ENCODE measurements at places on chromosomes 2 and 18.

- DNase-seq = no peak
Observed at GRCh38 chr2:189698020-189698887, 23.8 kb downstream of the ANKAR start.

DNA sequence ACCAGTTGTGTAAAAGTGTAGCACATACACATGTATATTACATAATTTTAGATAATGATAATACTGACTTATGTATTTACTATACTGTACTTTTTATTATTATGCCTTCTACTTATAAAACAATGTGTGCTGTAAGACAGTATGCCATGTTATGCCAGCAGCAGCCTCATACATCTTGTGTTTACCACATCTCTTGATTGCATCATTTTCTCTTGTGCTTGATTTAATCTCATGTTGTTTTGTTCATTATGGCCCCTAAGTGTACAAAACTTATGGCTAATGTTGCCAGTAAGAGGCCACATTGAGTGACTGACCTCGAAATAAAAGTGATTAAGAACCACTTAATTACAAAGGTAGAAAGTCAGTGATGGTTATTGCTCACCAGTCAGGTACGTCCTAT is 128.0 kb upstream of the SP5 start:
- DNase-seq = no peak

GRCh38 chr2:134917888-134918525 is 615 bp upstream of the CCNT2 start:
- DNase-seq = no peak

GRCh38 chr2:164613321-164613982 is 7.8 kb downstream of the GRB14 start:
- DNase-seq = no peak

- DNase-seq = no peak
Observed at GRCh38 chr2:94999431-94999883, 26.1 kb upstream of the MAL start.

DNA sequence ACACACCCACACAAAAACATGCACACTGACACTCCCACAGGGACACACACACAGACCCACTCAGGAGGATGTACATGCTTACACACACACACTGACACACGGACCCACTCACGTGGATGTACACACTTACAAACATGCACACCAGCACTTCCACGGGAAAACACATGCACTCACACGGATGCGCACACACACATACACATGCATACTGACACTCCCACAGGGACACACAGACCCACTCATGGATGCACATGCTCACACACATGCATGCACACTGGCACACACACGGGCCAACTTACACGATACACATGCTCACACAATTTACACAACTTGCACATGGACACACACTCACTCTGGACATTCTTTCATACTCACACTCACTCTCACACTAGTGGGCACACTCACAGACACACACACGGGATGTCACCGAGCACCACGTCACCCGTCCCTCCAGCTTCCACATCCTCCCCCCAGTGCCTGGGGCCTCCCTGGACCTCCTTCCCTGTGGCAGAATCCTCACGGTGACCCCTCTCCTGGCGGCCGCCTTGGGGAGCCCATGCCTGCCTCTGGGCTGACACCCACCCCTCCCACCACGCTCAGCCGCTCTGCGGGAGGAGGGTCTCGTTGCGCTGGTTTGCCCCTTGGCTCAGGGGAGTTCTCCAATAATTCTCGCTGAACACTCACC is 58.5 kb downstream of the TWIST2 start:
- no peak for DNase-seq

GRCh38 chr2:205451901-205452512 is 230.3 kb upstream of the NRP2 start:
- DNase-seq = no peak

GRCh38 chr2:139925903-139926302 is 1145.7 kb upstream of the NXPH2 start:
- no peak for DNase-seq

- DNase-seq = no peak
Observed at GRCh38 chr2:53652131-53652530, 115.5 kb upstream of the CHAC2 start.

- no peak for DNase-seq
Observed at GRCh38 chr2:122863532-122863931, 1108.1 kb downstream of the TSN start.

GRCh38 chr2:195051401-195051800 is 605.6 kb upstream of the SLC39A10 start:
- no peak for DNase-seq

DNA sequence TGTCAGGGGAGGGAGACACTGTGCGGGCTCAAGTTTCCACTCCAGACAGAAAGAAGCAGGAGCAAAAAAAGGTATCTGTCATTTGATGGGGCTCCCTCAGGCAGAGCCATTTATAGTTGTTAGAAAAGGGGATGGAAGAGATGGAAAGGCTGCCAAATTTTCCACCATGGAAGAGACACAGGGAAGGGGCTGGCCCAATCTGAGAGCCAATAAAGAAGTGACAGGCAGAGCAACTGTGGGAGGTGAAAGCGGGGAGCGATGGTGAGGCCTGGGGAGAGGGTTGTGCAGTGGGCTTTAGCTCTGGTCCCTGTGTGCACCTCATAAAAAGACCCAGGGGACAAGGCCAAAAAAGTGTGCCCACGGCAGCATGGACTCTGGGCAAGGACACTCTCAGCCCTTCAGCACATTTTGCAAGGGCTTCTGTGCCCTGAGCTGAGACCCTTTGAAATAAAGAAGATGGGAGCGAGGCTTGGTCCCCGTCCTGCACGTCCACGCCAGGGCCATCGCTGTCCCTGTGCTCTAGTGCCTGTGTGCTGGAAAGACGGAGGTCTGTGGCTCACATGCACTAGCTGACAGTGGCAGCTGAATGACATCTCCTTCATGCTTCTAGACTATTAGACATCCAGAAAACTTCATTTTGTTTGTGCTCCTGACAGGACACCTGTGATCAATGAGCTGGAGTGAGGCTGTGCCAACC is 456.7 kb upstream of the HS6ST1 start:
- peak; percentile 9 for DNase-seq

- no peak for DNase-seq
Observed at GRCh38 chr18:58224425-58224750, 180.4 kb downstream of the NEDD4L start.

DNA sequence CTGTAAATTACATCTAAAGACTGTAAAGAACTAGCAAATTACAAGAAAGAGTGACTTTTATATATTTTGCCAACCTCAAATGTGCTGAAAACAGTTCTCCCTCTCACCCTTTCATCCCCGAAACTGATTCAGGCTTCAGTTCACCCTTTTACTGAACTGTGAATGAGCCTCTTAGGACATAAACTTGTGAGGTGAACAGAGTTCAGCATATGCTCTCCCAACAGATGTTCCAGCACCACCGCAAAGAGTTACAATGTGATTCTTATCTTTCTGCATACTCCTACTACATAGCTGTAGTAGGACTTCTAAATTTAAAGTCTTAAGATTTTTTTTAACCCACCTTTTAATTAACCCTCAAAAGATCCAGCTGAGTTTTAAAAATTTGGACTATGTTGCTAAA is 1.2 kb upstream of the ZCCHC2 start:
- DNase-seq = no peak

GRCh38 chr18:73839441-73839840 is 308.2 kb downstream of the FBXO15 start:
- no peak for DNase-seq

DNA sequence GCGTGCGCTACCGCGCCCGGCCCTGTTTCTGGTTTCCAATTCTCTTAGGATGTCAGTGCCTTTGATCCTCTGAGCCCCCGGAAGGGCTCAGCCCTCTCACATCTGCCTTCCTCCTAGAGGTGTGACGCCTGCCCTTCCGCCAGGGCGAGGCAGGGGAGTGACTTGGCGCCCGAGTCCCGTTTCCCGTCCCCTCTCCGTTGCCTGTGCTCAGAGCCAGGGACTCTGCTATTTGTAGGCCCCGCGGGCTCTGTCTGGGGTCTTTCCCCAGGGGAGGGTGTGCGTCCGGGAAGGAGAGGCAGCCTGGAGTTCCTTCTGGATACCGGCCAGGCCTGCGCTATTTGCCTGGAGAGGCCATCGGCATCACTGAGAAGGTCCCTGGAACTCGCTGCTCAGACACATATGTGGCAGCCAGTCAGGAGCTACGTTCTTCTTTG is 103.7 kb upstream of the TAF1B start:
- DNase-seq = no peak

DNA sequence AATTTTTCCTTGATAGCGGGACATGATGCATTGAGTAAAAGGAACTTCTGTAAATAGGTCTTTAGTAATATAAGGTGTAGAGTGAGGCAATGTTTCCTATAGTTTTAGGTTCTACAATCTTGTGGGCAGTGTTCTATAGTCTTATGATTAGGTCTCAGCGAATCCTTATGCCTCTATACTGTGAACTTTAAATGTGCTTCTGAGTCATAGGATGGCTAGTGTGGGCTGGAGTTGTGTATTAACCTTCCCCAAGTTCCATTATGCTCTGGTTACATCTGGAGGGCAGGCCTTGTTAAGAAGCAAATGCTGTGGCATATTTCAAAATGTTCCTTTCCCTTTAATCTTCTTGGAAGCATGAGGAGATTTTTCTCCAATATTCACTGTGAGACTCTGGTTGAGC is 73.5 kb downstream of the ROCK2 start:
- DNase-seq = no peak

GRCh38 chr18:62460851-62461300 is 61.9 kb upstream of the ZCCHC2 start:
- no peak for DNase-seq

DNA sequence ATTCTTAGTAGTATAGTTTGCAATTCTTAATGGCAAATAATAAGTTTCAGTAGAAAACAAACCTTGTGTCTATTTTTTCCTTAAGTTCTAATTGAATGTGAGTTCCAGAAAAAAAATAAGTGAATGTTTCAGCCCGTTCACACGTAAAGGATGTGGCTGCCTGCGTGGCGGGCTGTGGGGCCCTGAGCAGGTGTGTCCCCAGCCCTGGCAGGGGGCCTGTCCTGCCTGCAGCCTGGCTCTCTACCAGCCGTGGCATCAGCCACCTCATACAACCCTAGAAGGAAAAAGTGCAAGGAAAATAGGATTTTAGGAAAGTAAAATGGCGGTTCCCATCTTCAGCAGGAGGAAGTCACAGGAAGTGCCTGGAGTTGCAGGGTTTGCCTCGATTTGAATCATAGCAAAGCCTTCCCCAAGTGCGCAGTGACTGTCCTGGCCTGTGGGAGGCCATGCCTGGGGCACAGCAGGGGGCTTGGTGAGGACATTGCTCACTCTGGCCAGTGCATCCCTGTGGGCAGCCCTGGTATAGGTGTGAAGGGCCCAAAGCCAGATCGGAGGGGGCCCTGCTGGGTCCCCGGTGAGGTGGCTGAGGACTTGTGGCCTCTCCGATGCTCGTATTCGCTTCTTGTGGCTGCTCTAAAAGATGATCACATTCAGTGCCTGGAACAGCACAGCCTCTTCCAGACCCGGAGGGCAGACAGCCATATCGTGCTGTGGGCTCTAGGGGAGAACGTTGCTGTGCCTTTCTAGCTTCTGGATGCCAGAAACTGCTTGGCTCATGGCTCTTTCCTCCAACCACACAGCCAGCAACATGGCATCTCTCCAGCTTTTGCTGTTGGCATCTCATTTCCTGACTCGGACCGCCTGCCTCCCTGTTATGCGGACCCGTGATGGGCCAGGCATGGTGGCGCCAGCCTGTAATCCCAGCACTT is 12.6 kb downstream of the DTYMK start:
- DNase-seq = no peak

GRCh38 chr2:16649353-16650286 is 16.0 kb downstream of the CYRIA start:
- no peak for DNase-seq

GRCh38 chr2:29060441-29060840 is 13.9 kb downstream of the PCARE start:
- DNase-seq = no peak

DNA sequence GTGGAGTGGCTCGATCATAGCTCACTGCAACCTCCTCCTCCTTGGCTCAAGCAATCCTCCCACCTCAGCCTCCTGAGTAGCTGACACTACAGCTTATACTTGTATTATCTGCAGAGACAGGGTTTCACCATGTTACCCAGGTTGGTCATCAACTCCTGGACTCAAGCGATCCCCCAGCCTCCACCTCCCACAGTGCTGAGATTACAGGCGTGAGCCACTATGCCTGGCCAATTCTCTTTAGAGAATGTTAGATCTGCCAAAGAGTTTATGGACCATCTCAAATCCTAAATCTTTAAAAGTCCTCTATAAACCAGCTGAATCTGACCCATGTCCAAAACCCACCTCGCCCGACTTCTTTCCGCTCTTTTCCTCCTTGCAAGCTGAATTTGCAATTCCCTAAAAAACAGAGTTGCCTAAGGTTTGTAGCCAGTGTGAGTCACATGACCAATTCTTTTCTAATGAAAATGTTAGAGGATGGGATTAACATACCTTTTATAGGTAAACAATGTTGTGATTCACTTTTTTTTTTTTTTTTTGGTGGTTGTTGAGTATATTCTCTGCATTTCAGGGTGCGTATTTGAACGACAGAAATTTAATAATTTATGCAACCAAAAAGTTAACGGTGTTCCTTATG is 2.4 kb upstream of the PMAIP1 start:
- no peak for DNase-seq

DNA sequence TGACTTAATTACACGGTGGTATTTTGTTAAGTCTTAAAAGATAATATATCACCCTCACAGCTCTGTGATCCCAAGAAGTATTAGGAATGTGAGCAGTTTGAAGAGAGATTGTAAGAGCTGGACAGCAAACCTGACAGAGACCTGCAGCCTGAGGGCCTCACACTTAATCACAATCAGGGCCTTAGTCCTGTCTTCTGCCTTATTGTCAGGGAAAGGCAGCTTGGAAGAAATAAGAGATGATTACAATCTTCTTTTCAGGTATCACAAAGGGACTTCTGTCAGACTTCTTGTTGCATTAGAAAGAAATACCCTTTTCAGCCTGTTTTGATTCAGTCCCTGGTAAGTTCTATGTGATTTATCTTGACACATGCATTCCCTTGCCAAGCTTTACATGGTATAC is 1433.8 kb upstream of the SLC39A10 start:
- DNase-seq = no peak

DNA sequence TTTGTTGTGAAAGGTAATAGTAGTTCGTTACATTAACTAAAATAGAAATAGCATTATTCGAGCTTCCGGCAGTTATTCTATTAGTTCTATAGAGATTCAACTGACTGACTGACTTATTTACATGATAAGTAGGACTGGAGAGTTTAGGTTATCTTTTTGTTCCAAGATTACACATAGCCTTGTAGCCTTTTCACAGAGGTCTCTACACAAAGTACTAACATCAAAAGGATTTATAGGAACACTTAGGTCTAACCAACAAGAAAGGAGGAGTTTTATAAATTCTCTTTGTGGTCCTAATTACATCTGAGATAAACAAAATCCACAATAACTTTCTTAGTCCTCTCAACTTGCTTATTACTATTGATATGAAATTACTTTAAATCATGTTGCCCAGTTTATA is 62.8 kb downstream of the SOS1 start:
- no peak for DNase-seq

DNA sequence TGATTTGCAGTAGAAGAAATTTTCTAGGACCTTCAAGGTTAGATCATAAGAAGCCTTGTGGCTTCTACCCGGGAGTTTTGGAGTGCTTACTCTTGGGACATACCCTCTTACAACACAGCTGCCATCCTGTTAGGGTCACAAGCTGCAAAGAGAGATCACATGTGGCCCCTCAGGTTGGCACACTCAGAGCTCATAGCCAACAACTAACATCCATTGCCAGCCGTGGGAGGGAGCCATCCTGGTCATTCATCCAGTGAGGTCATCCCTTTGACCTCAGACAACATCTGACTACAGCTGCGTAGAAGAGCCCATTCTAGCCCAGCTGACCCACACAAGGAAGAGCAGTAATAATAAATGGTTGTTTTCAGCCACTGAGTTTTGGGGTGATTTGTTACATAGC is 76.9 kb upstream of the NABP1 start:
- DNase-seq = no peak
